ENCODE measurements at places on chromosomes 4 and X. TPM values are rescaled to one million over a fixed set of nuclear protein-coding genes. Genes with fewer than 3 reads are reported as not detected.

PIN4 gene
- 10.6 TPM for total RNA-seq

SMARCA1 gene
- 58.6 TPM for total RNA-seq

GRCh38 chr4:162959046-162959445 is 207.6 kb downstream of the NAF1 start:
- DNase-seq = no peak

- DNase-seq = peak; percentile 63
These were observed 41.3 kb upstream of the MXD4 start for GRCh38 chr4:2303121-2303685.

GRCh38 chr4:139243448-139244365 is 36.3 kb downstream of the MGARP start:
- peak; percentile 69 for DNase-seq
